ENCODE measurements at places on chromosomes 13 and 19.

DNA sequence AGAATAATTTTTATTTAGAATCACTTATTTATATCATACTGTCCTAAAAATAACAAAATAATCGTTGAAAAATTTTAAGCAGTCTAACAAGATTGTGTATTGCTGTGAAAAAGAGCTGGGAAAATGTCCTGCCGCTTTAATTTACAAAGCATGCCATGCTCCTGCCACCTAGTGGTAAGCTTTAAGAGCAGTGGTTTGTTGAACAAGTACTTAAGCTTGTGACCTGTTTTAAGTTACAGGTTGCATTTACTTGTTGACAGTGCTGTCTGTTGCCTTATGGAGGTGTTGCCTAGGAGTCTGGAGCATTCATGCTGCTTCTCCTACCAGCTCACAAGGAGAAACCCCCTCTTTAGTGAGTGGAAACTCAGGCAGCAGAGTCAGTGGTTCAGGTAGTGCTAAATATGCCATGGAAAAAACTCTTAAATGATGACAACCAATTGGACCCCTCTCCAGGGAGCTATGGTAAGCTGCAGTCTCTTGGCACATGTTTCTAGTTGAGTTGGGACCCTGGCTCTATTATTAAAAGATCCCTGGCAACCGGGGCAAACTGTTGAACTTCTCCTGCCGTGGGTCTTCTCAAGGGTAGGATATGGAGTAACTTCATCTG is 68.4 kb downstream of the SPATA13 start:
- peak; percentile 76 for DNase-seq

DNA sequence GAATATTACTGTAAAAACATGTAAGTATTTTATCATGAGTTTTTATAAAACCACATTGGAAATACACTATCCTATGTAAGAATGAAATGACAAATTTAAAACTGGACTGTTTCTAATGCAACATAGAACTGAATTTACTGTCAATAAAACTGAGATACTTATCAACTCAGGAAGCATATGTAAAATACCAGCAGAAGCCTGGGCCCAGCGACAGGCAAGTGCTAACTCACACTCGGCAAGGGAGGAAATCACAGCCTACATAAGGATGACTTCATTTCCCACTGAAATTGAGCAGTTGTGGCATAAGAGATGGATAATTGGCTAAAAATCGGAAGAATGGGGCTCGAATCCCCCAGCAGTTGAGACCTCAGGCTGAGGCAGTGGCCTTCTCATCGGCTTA is 12.1 kb downstream of the PROZ start:
- no peak for DNase-seq

GRCh38 chr19:10551698-10552301 is 8.1 kb downstream of the ATG4D start:
- peak; percentile 92 for DNase-seq

- no peak for DNase-seq
Measured at GRCh38 chr19:21127001-21127400, 14.8 kb upstream of the ZNF431 start.

DNA sequence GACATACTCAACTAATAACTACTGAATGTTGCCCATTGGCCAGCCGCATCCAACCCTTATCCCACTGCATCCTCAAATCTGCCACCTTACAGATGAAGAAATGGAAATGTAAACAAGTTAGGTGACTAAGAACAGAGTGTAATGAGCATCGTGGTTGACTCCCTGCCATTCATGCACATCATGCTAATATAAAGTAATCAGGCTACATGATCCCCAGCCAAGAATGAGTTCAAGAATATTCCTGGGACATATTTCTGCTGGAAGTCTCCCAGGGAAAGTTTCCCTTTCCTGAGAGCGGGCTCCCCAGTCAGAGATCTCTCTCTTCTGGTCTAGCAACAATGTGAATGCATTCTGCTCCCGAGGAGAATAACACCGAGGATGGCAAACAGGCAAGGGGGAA is 55.9 kb upstream of the SERP2 start:
- DNase-seq: no peak

GRCh38 chr13:91292630-91293221 is 54.8 kb upstream of the MIR17HG start:
- DNase-seq: no peak

DNA sequence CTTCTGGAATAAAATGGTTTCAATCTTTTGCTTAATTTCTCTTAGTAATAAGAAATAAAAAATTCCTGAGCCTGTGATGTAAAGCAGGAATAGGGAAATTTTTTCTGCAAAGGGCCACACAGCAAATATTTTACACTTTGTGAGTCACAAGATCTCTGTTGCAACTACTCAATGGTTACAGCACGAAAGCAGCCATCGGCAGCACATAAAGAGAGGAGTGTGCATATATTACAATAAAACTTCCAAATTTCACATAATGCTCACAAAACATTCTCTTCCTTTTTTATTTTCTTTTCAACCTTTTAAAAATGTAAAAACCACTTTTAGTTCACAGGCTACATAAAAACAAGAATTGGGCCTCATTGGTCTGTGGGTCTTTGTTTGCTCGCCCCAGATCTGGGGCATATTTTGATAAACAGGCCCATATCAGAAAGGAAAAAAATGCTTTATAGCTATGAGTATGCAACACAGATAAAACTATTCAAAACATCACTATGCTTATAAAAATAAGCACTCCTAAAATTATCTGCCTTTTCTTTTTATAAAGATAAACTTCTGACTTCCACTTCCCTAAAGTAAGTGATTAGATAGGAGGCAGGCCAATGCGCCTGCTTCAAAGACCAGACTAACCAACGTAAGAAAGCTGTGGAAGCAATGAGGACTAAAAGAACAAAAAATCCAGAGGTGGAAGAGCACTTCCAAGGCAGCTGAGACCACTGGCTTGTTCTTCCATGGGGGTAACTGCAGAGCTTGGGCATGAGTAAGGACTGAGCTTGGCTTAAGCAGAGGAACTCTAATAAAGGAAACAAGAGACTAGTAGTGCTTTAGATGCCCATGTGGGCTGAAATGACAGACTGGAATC is 26.5 kb downstream of the MYCBP2 start:
- peak; percentile 61 for DNase-seq

- no peak for DNase-seq
Measured at GRCh38 chr13:94776956-94777355, 64.6 kb upstream of the SOX21 start.

GRCh38 chr13:100029933-100030332 is 48.3 kb downstream of the ZIC2 start:
- no peak for DNase-seq

DNA sequence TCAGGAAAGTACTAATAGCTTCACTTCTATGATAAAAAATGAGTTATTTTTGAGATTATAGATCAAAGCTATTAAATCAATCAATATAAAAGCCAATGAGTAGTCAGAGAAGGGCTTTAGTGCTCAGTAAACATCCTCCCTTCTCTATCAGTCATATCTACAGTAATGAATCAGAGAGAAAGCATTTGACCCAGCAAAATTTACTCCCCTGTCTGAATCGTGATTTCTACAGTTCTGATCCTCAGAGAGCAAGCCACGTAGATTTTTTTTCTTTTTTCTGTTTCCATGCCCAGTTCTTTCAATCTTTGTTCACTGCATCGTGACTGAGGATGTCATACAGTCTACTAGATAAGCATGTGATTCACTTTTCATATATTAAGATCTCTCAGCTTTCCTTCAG is 16.2 kb upstream of the MBNL2 start:
- no peak for DNase-seq
